ENCODE measurements at places on chromosomes 7 and 10.

DNA sequence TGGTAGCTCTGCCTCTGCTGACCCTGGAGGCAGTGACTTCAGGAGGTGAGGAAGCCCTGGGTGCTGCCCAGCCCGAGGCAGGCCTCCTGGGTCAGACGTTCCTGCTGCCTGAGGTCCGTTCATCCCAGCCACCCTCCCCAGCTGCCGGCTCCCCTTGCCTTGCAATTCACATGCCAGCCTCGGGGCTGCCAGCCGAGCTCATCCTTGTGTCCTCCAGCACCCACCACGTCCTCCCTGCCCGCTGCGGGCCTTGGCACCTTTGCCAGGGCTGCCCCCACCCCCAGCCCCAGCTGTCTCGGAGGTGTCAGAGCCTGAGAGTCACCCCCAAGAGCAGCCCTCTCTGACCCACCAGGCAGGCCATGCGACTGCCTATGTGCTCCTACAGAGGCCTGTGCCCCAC is 162.1 kb upstream of the RNF32 start:
- no peak for DNase-seq

DNA sequence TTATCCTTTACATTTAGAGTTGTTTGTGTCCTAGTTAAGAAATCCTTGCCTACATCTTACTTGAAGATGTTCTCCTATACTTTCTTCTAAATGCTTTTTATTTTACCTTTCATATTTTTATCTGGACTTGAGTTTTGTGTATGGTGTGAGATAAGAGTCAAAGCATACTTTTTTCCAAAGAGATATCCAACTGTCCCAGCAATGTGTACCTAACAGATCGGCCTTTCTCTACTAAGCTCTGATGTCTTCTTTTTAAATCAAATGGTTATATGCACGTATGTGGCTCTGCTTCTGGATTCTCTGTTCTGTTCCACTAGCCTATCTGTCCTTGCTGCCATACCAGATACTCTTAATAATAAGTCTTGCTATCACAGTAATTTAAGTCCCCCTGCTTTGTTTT is 7.2 kb downstream of the IKZF5 start:
- DNase-seq = no peak

DNA sequence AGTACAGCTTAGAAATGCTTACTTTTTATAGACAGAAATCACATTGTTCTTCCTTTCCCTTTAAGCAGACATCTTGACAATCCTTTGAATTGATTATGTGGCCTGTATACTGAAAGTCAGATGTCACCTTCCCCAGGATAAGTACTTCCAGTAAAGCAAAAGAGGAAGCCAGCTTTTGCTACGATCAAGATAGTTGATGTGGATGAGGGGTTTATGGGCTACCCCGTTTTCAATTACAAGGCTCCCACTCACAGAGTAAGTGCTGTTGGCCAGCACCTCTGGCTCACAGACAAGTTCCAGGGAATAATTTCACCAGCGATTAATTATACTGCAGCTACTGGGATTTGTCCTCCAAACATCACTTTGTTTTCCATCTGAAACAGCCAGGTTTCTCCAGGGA is 95.1 kb upstream of the SAMD8 start:
- DNase-seq = no peak

DNA sequence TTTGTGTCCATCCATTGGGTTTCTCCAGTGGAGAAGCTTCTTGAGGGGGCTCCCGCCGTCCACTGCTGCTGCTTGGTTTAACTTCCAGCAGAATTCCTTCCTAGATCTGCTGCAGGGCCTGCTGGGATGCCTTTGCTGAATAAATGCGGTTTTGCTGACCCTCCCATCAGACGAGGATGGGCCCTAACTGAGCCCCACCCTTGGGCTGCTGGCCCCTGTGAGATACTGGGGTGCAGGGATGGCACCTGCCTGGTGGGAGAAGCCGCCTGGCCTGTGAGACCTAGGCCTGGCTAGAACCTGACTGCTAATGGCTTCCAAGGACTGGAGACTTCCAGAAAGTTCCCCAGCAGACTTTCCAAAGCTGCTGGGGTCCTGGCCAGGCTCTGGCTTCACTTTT is 43.8 kb downstream of the ZNF467 start:
- DNase-seq = no peak

- no peak for DNase-seq
These were observed 150.7 kb downstream of the POU6F2 start for GRCh38 chr7:39128287-39128843.

DNA sequence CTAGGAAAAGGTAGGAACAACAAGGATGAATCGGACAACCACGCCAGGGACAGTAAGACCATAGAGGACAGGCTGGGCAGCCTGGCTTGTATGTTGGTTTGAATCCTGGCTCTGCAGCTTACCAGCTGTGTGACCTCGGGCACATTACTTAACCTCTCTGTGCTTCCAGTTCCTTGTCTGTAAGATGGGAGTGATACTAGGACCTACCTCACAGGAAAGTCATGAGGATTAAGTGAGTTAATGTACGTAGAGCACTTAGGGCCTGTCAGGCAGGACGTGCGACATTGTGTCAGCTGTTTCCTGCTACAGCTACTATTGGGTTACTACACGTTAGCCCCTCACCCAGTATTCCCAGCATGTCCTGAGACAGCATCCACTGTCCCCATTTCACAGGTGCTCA is 32.1 kb downstream of the PLAC9 start:
- DNase-seq = no peak

DNA sequence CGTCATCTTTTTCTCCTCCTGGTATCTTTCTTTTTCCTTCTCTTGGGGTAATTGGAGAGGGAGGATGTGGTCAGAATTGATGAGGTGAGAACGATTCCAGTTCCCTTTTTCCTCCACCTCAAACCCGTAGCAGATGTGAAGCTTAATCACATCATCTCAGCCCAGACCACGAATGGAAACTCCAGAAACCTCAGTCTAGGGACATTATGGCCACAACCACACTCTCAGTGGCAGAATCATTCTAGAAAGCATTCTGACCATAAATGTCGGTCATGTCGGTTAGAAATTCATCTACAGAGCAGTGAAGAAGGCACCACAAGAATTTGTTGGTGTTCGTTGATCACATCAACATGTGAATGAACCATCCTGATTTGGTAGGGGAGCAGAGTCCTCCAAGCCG is 78.7 kb downstream of the GATA3 start:
- DNase-seq = no peak

- no peak for DNase-seq
These were observed 3.2 kb downstream of the GLI3 start for GRCh38 chr7:42233695-42234331.

- DNase-seq = no peak
These were observed 263.2 kb downstream of the POU6F2 start for GRCh38 chr7:39240864-39241263.

DNA sequence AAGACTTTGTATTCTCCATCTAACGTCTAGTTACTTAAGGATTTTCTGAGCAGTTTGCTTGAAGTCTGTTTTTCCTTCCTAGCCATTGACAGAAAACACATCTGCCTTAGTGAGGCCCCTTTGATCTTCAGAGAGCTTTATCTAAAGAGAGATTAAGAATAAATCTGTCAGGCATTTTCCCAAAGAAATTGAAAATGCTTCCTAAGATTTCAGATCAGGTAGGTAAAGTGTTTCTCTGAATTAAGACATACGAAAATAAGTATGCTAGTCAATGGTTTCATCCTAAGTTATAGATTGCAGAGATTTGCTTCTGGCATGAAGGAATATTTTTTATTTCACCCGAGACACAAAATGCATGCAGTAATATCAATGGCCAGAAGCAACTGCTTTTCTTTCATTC is 168.6 kb downstream of the SDK1 start:
- no peak for DNase-seq

DNA sequence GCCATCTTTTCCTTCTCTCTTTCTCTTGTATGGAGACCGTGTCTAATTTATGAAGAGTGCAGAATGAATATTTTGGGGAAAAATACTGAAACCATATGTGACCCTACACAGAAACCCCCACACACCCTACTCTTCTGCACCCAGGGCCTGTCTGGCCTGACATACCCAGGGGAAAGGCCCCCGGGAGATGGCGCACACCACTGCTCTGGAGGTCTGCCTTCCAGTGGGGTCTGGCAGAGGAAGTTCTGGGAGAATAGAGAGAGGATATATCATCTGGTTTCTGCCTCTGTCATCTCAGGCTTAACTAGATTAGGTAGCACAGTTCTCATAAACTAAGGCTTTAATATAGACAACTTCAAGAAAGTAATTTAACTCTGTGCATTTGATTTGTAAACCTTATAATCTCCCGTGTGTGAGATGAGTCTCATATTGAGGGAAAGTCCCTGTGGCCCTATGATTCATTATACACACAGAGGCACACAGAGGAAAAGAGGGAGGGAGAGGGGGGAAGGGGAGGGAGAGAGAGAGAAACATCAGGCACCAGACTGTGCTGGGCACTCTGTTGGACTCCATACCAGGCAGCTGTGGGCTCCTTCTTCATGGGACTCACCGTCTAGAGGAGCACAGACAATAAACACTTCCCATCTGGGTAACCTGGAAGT is 123.3 kb downstream of the AOAH start:
- no peak for DNase-seq

- DNase-seq = no peak
These were observed 14.8 kb downstream of the TRPV6 start for GRCh38 chr7:142870566-142871259.

DNA sequence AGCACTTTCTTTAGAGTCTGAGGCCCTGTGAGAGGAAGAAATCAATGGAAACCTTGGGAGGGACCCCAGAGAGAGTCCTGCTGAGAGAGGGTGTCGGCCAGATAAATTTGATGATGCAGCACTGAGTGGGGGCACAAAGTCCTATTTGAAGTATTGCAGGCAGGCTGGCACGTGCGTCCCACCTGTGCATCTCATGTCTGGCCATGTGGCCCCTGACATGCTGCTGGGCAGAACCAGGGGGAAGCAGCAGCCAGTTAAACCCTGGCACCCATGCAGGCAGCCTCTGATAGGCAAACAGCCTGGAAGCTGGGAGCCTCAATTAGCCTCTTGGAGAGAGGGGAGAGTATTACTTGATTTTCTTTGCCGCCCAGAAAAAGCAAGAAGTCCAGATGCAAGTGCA is 180.9 kb downstream of the PLXNA4 start:
- DNase-seq = no peak

GRCh38 chr10:32367793-32368453 is 21.0 kb upstream of the EPC1 start:
- DNase-seq = peak; percentile 48

- DNase-seq = peak; percentile 54
These were observed 67.5 kb downstream of the PFKFB3 start for GRCh38 chr10:6269953-6270867.

DNA sequence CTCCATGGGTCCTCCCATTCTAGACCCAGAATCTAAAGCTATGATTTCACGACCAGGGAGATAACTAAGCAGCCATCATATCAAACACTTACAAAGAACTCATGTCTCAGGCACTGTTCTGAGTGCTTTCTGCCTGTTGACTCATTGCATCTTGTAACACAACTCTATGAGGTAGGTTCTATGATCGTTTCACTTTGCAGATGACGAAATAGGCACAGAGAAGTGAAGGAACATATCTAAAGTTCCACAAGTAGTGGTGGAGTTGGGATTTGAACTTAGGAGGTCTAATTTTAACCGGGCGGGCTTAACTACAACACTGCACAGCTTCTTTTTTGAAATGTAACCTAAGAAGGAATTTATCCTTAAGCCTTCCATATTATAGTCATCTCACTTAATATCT is 2.9 kb downstream of the RBP4 start:
- no peak for DNase-seq

DNA sequence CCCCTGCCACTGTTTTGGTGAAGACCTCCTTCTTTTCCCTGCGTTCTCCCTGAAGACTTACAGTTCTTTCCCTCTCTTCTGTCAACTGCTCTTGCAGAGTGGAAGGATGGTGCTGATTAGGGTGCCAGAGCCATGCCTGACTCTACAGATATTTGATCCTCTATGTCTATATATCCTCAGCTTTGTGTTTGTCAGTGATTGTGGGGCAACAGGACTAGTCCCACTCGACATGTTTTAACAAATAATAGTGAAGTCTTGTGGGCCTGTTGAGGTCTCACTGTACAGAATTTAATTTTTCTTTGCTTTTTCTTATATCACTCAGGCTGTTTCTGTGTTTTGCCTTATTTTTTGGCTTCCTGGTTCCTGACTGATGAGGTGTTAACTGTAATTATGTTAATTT is 5.0 kb downstream of the PLEKHA1 start:
- DNase-seq = no peak

- no peak for DNase-seq
These were observed 804.8 kb upstream of the IGFBP3 start for GRCh38 chr7:46725838-46726237.

GRCh38 chr10:130867446-130868194 is 443.9 kb downstream of the TCERG1L start:
- no peak for DNase-seq

- DNase-seq = no peak
These were observed 783.8 kb downstream of the NXPH1 start for GRCh38 chr7:9217204-9217603.

DNA sequence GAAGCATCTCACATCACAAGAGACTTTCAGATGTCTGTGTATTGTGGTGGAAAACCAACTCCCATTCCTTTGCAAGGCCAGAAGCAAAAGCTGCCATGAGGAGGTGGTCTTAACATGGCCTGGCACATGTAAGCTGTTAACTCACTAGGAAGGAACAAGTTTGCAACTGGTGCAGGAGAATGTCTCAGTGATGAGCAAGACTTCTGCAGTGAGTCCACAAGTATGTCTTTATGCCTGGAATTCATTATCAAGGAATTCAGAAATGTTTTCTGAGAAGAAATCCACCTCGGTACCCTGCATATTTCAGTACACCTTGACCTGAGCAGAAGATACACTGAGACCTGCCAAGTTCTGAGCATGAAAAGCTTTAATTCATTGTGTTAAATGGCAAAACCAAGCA is 1033.1 kb downstream of the NRG3 start:
- DNase-seq = no peak

DNA sequence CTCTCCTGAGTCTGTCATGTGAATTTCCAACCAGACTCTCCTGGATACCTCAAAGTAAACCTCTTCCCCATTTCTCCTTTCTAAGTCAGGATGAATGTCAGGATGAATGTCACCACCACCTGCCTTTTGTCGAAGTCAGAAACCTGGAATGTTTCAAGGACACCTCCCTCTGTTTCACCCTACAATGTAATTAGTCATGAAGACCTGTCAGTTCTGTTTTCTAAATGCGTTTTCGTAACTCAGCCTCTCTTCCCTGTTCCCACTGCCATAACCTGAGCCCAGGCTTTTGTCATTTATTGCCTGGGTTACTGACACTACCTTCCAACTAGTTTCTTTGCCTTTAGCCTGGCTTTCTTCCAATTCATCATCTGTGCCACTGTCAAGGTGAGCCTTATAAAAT is 5.5 kb upstream of the STN1 start:
- no peak for DNase-seq

DNA sequence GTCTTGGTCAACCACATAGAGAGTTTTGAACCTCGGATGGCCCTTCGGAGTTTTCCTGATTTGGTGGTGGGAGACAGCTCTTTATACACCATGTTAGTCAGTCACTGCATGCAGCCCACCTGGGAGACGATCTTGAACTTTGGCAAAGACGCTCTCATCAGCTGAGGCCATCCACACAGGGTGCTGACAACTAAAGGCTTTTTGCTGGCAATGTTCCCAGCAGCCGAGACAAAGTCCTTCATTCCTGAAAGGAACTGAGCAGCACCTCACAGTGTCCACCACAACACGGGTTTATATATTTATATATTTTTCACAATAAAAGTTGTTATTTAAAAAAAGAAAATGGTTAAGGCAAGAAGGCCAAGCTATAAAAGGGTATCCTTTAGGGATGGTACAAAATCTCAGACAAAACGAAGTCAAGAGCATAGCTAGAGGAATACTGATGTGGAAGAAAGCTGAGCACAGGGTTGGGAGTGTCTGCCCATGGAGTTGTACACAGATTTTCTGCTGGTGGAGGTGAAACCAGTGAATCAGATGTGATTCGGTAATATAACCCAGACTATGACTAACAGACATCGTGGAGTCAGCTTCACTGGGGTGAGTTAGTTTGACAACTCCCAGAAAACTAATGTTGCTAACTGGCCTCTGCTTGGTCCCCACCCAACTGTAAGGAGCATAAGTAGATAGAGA is 27.4 kb upstream of the CAPZA2 start:
- DNase-seq = no peak

Measured in stimulated activated CD8-positive, alpha-beta memory T cell treated with anti-CD3 and anti-CD28 coated beads, Interleukin-12 subunit alpha, Interleukin-12 subunit beta, amount 100 ng/mL, for 4 hours (primary cell).